ENCODE measurements at places on chromosomes 6 and 20.

GRCh38 chr6:135680964-135681913, 170.3 kb upstream of the PDE7B start:
- DNase-seq = no peak

DNA sequence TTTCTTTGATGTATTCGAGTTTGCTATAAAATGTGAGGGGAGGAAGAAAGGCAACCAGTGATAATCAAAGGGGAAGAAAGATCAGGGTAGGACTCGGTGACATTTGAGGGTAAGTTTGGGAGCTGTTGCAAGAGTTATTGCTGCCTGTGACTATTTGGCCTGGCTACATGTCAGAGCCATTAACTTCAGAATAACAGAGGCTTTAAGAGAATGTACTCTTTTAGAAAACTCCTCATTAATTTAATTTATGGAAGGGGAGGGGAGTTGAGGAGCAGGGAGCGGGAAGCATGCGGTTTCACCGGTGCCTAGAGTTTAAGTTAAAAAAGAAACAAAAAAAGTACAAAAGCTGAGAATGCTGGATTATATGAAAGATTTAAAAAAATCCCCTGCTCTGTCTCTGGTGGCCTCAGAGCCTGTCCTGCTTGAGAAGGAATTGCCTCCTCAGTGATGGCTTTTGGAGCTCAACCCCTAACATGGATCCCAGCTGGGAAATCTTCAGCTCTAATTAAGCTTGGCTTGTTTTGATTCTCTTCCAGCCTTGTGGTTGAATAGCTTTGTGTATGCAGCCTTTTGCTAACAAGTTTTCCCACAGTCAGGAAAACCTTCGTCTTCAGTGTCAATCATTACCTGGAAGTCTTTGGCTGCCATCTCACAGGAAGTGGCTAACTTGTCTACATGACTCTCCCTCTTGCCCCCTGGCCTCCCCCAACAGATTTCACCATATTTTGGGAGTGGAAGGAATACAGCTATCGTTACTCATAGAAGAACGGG, 238.2 kb downstream of the SOX4 start:
- DNase-seq = no peak

GRCh38 chr20:22584922-22585785, 782 bp upstream of the FOXA2 start:
- no peak for DNase-seq

DNA sequence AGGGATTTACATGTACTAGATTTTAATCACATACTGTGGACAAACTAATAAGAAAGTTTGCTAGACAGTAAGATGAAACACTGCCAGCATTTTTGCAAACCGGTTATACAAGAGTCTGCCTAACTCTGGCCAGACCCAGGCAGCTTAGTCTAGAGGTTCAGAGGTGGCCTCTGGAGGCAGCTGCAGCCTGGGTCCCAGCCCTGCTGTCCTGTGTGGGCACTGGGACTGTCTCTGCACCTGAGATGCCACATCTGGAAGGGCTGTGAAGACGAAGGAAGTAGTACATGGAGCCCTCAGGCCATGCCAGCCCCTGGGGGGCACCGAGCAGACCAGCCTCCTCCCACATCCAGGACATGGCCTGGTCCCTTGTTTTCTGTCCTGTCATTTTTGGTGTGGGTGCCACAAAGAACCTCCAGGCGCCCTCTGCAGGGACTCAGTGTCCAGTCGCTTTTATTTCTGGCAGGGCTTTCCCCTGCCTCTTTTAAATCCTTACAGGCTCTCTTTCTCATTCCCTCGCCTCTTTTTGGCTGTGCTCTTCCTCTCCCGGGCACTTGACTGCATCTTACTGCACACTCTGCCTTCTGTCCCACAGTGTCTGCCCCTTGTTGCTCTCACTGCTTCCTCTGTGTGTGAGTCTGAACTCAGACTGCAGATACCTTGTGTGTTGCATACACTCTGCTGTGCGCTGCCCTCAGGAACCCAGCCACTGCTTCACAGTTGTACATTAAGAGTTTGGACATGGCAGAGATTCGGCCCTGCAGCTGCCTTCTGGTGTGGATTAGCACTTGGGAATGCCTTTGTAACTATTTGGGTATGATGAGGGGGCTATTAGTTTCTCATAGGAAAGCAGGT, 216.7 kb downstream of the ZDHHC14 start:
- no peak for DNase-seq

DNA sequence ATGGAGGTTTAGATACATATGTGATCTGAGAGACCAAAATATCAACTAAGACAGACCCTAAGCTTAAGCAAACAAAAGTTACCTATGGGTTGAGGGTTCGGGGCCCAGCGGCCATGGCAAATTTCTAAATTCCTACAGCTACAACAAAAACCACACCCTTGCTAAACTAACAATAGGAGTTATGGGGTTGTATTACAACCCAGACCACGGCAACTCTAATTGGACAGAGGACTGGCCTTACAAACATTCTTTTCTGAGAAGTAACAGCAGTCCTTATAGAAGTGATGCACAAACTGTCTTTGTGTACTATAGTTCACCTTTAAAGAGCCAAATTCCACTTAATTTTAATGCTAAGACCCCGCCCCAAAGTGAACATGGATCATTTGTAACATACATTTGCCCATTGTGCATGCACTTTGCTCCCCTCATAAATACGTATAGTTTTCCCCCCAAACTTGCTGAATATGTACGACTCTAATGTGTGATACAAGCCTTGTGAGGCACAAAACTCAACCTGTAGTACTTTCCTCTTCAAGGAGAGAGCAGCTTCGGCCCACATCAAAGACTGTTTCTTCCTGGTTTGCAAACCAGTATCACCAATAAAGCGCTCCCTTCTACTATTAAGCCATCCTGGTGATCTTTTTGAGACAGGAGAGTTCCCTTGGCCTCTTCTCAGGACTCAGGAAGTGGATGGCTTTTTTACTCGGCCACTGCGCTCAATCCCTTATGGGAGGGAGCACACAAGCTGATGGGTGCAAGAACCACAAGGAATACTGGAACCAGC, 25.6 kb upstream of the MBOAT1 start:
- no peak for DNase-seq

- DNase-seq = no peak
These were observed 187.6 kb upstream of the CST7 start for GRCh38 chr20:24761220-24762065.

- no peak for DNase-seq
These were observed 449.8 kb downstream of the HACE1 start for GRCh38 chr6:104409913-104410312.

DNA sequence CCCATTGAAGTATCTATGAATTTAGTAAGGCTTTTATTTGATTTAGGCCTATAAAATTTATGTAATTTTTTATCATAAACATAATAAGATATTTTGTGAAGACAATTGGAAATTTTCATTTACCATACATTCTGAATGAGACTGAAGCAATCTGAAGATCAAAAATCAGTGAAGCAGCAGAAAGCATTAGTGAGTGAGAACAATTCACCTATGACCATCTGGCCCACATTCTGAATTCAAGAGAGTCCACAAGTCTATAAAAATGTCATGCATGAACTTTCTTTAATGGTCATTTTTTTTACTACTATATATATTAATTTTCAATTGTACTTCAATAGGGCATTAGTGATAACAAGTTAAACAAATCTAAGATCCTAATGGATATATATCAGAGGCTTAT, 1026.6 kb upstream of the MAP3K7 start:
- DNase-seq = no peak

DNA sequence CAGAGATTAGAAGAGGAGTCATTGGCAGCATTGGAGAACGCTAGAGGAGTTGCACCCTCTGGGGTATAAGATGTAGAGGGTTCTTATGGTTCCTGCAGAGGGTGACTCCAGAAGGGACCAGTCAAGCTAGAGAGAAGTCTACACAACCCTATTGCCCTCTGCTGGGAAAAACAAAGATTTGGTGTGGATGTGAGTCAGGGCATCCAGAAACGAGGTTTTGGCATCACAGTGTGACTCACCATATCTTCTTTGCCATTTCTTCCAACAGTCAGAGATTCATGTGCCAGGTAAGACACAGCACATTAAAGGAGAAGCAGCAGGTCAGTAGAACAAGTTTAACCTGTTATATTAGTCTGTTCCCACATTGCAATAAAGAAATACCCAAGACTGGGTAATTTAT, 598.8 kb downstream of the MAFB start:
- DNase-seq = no peak

DNA sequence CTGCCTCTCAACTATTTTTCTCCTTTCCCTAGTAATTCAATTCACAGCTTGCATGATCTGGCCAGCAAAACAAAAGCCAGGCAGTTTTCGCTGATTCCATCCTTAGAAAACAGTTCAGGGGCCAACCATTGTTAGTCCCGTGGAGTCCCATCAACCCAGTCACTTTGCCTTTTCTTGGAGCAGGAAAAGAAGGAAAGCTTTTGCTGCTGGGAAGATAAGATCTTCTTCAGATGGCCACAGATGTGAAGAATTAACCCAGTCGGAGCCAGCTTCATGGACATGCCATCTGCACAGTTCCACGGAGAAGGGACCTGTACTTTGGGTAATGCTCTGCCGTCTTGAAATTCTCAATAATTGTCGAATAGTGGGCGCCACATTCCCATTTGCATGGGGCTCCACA, 76.9 kb upstream of the TSHZ2 start:
- no peak for DNase-seq

GRCh38 chr6:45116714-45117410, 211.3 kb upstream of the RUNX2 start:
- DNase-seq = no peak

Data from omental fat pad (tissue), 4 donors.